SK-N-DZ (cell line): ENCODE measurements at places on chromosomes 16 and 17.

- DNase-seq = no peak
These were observed 7.1 kb upstream of the ITPRIPL2 start for GRCh38 chr16:19106625-19107020.

GRCh38 chr16:19431636-19432340, 14.1 kb downstream of the TMC5 start:
- peak; percentile 69 for DNase-seq

- DNase-seq = no peak
These were observed 145.6 kb downstream of the FTO start for GRCh38 chr16:53849585-53849984.

DNA sequence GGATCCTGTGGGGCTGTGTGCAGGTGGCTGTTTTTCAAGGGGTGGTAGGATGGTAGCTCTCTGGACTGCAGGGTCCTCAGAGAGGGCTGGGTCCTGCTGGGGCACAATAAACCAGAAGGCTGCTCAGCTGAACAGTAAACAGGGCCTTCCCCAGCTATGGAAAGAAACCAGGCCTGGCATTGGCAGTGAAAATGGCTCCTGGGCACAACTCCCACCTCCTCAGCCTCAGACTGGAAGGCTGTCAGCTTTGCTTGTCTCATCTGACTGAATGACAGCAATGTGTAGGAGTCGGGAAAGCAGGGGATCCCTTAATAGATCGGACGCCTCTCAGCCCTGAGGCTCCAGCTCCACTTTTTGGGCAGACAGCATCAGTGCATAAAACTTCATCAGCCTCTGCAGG, 59.8 kb upstream of the NLRP1 start:
- DNase-seq = no peak

- no peak for DNase-seq
These were observed 30.5 kb downstream of the ITGAE start for GRCh38 chr17:3770466-3770865.

GRCh38 chr16:86598607-86599565, 20.5 kb downstream of the FOXL1 start:
- no peak for DNase-seq

GRCh38 chr17:63841350-63842172, 924 bp downstream of the SMARCD2 start:
- peak; percentile 94 for DNase-seq

DNA sequence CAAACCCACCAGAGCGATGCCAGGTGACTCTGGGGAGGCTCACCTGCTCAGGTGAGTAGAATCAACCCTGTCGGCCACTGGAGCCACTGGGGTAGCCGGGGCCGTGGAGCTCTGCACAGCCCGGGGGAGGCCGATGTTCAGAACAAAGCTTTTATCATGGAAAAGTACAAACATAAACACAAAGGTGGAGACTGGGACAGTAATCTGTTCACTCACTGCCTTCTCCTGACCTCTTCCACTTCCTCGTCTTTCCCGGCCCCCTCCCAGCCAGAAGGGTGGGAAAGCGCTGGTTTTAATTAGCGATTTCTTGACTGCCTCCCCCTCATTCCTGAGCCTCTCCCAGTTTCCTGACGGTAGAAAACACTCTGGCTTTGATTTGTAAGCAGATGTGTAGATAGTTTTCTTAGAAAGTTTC, 9.8 kb upstream of the TEX19 start:
- DNase-seq = no peak

DNA sequence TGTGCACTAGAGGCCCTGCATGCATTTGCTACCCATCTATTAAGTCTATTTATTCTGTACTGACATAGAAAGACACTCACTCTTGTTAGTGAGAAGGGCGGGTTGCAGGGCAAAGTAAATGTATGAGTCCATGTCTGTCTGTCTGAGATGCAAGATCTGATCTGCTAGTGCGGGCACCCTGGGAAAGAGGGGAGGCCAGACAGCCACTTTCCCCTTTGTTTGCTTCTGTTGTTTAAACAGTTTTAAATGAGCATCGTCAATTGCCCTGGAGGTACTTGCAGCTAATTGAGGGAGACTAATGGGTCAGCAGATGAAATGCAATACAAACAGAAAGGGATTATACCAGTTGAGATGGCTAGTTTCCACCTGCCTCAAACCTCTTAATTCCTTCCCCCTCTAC, 24.9 kb downstream of the SCNN1G start:
- no peak for DNase-seq

- DNase-seq = no peak
These were observed 92.5 kb downstream of the SSH2 start for GRCh38 chr17:29837531-29837930.

DNA sequence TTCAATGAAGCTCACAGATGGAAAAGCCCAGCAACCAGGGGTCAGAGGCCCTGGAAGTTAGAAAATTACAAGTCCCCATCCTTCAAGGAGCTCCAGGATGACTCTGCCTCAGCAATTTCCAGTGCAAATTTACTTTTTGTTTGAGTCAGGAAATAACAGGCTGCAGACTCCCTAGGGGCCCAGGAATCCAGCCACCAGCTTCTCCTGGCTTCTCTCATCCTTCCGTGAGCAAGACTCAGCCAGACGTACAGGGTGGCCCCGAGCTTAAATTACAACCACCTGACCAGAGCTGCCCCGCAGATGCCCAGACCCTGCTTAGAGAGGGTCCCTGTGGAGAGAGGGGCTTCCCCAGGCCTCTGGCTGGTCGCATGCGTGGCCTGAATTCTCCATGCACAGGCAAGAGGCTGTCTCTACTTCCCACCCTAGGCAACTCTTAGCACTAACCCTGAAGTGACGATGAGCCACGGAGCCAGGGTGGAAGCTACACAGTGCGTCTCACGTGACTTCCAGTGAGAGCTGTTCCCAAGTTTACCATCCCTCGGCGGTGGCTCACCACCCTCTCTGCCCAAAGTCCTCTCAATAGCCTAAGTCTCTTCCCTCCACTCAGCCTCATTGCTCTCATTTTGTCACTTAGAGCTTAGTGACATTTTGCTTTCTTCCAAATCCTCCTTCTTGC, 27.1 kb downstream of the GPR142 start:
- no peak for DNase-seq

GRCh38 chr17:80513892-80514291, 30.7 kb upstream of the RPTOR start:
- no peak for DNase-seq

DNA sequence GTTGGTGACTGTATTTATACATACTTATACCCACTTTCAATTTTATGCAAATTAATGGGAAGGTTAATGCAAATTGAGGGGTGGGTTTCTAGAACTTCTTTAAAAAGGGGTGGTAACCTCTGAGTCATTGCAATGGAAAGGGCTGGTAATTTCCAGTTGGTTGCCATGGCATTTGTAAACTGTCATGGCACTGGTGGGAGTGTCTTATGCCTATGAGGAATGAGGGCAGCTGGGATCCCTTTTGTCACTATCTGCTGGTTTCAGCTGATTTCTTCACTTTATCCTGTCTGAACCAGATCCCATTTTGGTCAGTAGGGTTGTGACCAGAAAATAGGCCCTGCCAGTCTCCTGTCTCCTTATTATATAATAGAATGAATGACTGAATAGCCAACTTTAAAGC, 1006.7 kb upstream of the GOT2 start:
- no peak for DNase-seq

DNA sequence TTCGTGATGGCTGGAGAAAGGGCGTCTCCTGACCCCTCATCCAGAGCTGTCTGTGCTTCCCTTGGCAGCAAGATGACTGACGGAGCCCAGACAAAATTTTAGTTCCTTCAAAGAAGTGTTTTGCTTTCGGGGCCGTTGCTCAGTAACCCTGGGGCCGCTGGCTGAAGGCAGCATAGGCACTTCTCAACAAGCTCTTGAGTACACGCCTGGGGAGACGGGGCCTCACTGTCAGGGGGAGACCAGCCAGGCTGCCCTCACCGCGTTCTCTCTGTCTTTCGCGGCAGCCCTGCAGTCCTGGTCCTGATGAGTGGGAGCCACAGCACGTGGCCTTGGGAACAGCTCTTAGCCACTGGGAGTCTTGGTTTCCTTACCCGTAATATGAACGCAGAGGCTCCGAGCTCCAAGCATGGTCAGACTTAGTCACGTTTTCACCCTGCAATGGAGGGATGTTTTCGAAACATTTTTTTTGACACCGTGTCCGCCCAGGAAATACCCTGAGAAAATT, 86.0 kb downstream of the IRF8 start:
- DNase-seq = no peak

GRCh38 chr17:40493697-40494096, 7.7 kb downstream of the TNS4 start:
- DNase-seq = no peak

DNA sequence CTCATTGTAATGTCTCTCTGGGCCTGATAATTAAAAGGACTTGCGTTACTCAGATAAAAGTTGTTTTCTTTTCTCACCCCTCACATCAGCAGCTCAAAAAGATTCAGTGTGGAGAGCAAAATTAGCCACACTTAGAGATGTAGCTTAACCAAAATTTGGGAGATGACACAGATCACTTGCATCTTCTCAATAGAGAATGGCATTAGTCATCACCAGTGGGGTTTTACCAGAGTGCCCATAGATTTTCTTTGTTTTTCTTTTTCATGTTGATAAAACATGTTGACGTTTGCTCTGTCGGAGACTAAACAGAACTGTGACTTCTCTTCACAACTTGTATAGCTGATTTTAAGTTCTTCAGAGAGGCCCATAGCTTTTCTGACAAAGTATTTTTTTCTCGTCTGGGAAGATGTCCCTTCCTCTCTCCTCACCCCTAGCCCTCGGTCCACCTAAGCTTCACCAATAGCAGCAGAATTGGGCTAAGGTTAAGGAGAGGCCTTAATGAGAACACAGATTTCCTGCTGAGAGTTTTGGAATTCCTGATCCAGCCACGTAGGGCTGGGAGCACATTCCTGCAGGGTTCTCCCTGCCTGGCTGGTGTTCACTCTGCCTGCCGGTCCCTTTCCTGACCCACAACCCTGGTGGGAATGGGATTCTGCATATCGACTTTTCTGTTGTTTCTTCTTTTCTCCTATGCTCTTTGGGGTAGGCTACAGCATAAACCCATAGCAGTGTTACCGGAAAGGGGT, 92.6 kb downstream of the CACNG3 start:
- DNase-seq = no peak

DNA sequence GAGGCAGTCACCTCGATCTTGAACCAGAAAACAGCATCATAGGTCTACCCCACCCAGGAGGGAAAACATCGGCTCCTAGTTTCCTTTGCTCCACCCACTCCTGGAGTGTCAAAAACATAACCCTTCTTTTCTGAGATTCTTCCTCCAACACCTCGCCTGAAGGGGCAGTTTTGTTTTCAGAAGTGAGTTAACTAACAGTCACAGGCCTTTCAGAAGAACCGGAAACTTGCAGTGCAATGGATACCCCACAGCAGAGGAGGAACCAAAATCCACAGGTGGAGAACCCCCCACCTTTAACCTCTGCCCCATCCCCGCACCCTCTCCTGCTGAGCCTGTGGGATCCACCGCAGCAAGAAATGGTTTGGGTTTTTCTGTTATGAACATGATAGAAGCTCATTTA, 7.8 kb upstream of the TEX2 start:
- DNase-seq = no peak

- no peak for DNase-seq
These were observed 3.4 kb upstream of the SOX15 start for GRCh38 chr17:7593296-7593695.

DNA sequence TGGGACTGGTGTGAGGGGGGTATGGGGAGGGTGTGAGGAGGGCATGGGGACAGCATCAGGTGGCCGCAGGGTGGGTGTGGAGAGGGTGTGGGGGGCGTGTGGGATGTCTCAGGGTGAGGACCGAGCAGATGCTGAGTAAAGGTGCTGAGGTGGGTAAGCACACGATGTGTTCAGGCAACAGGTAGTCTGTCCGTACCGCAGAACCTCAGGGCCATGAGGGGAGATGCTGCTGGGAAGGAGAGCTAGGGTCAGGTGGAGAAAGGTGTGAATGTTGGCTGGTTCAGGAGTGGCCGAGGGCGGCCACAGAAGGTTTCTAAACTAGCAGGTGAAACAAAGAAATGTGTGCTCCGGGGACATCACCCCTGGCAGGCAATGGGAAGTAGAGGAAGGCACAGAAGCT, 80.0 kb upstream of the CDH5 start:
- DNase-seq = no peak

DNA sequence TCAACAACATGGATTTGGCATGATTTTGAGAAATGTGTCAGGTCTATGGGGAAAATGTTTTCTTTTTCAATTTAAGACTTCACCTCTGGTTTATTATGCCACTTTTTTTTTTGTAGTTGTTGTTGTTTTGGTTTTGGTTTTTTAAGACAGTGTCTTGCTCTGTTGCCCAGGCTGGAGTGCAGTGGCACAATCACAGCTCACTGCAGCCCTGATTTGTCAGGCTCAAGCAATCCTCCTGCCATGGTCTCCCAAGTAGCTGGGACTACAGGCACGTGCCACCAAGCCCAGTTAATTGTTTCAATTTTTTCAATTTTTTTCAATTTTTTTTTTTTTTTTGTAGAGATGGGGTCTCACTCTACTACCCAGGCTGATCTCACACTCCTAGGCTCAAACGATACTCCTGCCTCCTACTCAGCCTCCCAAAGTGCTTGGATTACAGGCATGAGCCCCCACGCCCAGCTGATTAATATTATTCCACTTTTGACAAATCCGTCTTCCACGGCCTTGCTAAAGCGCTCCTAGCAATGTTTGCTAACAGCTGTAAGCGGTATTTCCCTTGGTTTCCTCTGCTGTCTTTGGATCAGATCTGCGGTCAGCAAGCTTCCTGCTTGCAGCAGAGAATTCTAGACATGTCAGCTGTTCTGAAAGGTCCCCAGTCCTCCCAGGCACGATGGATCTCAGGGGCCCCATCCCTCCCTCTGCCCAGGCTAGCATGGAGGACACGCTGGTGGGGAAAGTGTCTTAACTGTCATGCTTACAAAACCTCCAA, 7.0 kb upstream of the MILR1 start:
- DNase-seq = no peak

DNA sequence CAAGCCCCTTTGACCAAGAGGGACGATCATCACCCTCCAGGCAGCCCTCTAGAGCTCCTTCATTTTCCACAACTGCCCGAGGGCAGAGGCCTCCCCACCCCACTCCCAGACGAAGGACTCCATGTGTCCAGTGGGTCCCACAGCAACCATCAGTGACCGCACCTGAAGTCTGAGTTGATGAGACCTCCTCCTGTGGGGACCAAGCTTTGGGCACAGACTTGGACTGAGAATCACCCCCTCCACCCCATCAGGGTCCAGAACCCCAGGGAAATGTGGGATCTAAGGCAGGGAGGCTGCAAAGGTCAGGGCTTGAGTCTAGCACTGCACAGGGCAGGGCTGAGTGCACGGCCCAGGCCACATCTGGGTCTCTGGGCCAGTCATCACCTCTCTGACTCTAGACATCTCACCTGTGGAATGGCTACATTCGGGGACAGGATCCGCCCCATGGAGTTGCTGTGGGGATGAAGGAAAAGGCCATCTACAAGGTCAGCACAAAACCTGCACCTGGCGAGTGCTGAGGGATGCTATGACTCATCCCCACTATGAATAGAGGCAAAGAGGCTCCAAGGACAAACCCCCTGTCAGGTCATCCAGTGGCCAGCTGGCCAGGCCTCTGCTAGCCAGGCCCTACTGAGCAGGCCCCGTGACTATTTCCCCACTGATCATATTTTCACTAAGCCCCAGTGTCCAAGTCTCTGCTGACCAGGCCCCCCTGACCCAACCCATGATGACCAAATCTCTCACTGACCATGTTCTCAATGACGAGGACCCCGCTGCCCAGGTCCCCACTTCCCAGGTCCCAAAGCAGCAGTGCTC, 38.4 kb downstream of the TNFRSF13B start:
- DNase-seq = no peak
